Activated CD4-positive, alpha-beta T cell treated with anti-CD3 and anti-CD28 coated beads, Interleukin-2, amount 50 U/mL, for 1 hour (primary cell): ENCODE measurements at places on chromosomes 6 and 20.
A peak's percentile ranks its signal among the peaks of the same experiment; 100 is the strongest.

DNA sequence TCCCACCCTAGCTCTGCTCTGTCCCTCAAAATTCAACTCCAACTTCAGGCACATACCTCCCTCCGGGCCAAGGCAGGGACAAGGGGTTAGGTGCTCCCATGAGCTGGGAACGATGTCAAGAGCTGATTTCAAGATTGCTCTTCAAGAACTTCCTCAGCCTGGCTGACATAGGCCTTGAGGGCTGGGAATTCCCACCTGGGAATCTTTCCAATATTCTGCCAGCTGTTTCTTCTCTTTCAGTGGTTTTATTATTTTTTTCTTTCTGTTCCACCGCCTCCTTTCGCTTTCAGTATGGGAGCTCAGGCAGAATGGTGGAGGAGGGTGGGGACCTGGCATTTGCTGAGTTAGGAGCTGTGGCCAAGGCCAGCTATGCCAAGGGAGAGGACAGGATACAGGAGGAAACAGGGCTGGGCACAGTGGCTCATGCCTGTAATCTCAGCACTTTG is 33.7 kb downstream of the SRSF3 start:
- DNase-seq: no peak

- no peak for DNase-seq
These were observed 11.0 kb upstream of the ADGRG6 start for GRCh38 chr6:142290851-142291250.

DNA sequence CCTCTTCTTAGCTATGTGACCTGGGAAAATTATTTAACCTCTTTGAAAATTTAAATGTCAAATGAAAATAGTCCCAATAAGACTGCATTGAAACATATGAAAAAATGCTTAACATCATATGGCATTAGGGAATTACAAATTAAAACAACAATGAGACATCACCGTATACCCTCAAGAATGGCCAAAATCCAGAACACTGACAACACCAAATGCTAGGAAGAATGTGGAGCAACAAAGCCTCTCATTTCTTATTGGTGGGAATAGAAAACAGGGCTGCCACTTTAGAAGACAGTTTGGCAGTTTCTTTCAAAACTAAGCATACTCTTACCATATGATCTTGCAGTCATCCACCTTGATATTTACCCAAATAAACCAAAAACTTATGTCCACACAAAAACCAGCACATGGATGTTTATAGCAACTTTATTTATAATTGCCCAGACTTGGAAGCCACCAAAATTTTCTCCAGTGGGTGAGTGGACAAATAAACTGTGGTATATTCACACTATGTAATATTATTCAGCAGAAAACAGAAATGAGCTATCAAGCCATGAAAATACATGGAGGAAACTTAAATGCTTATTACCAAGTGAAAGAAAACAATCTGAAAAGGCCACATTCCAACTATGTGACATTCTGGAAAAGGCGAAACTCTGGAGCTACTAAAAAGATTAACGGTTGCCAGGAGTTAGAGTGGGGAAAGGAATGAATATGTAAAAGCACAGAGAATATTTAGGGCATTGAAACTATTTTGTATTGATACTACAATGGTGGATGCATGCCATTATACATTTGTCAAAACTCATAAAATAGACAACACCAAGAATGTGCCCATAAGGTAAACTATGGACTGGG is 459.9 kb downstream of the GRIK2 start:
- DNase-seq: no peak

DNA sequence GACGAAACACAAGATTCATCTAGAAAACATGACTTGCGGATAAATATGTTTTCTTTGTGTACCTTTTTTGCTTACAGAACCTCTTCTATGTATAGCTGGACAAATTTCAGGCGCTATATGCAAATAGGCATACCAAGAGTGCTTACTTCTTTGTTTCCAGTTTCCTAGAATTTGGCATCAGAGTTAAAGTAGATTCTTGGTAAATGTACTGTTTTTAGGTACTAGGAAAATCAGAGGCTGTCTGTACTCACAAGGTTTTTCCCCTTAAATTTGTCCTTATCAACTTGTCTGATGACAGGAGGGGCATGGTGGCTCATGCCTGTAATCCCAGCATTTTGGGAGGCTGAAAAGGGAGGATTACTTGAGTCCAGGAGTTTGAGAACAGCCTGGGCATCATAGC is 124.9 kb upstream of the TMEM170B start:
- DNase-seq: no peak

DNA sequence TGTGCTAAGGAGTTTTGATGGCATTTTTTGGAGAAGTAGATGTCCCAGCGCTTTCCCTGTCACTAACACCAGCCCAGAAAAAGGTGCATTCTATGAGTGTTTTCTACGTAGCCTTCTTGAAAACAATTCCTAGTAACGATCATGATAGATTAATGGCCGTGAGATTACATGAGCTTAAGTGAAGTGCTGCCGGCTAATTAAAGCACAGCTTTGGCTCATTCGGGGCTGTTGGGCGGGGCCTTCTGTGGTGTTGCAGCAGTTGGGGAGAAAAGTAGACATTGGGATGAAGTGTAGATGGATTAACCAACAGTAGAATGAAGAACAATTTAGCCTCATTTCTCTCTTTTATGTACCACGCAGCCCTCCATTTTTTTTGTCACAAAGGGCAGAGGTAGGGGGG is 20.8 kb upstream of the TRAF3IP2 start:
- DNase-seq: no peak

DNA sequence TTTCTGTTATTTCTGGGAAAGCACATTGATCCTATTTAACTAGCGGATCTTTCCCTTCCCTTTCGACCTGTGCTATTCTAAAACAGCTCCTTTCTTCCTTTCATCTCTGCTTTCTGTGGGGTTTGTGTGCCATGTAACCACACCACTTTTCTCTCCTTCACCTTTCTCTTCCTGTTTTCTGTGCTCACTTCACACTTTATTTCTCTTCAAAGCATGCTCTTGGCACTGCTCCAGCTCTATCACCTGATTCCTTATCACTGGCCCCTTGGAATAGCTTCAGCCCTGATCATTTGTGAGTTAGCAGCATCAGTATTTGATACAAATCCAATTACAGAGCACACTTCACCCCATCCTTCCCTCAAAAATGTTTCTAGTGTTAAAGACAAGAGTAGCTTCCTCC is 8.1 kb upstream of the METTL24 start:
- no peak for DNase-seq

DNA sequence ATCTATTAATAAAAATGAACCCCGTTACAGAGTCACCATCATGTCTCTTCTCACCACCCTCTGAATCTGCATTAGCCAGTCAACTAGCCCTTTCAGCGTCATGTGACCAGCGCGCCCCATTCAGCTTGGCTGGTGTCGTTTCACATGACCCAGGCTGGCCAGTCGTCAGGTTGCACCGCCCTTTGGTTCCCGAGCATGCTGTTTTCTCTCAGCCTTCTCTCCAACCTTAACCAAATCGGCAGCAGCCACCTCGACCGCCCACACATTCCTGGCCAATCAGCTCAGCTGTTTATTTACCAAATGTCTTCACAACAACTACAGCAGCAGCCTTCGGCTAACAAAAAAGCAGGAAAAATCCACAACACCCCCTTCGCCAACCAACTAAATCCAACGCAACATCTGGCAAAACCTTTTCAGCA is 5.6 kb downstream of the SRSF3 start:
- DNase-seq: peak; percentile 59

- no peak for DNase-seq
These were observed 53.9 kb upstream of the SCML4 start for GRCh38 chr6:107877968-107878367.

DNA sequence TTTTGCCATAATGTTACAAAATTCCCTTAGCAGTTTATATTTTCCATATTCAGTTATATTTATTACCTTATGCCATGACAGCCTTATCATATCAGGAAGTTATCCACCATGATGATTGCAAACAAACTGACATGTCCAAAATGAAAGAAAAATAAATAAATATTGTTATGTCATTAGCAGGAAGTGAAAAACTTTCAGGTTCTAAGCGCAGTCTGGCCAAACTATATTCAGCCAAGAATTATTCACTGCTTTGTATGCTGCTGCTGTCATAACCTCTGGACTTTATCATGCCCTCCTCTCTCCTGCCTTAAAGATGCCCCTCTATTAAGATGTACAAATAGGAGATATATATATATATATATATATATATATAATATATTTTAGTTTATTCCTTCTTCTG is 27.7 kb upstream of the DEFB112 start:
- no peak for DNase-seq

GRCh38 chr20:22100686-22101085 is 395.2 kb downstream of the PAX1 start:
- DNase-seq: no peak

DNA sequence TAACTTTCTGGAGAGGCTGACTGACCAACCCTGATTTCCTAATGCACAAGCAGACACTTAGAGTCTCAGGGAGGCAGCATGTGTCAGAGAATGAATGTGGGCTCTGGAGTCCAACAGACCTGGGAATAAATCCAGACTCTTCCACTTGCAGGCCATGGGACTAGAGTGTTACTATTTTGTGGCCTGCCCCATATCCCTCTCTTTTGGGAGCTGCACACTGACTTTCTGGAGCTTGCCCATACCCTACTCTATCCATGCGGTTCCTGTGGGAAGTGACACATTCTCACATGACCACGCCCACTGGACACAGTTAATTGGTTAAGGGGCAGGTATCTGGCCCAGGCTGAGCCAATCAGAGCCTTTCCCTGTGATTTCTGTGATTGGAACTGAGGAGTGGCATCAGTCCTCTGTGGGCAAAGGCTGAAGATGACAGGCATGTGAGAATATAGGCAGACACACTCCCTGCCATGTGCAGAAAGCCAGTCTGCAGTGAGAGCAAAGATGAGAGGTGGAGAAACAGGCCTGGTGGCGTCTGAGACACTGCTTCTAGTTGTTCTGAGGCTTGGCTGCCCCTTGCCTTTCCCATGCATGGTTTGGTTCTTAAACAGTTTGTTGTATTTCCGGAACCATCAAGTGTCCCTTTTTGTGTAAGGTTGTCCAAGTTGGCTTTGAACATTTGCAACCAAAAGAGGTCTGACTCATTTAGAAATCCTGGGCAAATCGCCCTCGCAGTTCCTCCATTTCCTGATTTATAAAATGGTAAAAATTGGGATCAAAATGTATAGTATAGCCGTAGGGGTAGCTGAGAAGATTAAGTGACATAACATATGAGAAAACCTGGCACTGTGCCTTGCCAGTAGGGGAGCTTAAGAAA is 125.6 kb downstream of the CDC5L start:
- DNase-seq: no peak

DNA sequence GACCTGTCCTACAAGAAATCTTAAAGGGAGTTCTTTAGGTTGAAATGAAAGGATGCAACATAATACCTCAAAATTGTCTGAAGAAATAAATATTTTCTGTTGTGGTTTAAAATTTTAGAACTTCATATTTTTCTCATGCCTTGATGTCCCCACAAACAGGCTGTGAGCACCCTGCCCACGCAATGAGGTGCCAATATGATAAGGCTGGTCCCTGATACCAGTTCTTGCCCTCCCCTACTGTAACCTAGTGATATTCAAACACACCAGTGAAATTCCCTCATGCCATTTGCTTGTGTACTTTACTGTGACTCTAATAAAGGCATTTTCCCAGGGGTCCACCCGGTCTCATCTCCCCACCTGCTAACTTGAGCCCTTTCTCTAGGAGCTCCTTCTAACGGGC is 67.3 kb upstream of the SIRPG start:
- no peak for DNase-seq

DNA sequence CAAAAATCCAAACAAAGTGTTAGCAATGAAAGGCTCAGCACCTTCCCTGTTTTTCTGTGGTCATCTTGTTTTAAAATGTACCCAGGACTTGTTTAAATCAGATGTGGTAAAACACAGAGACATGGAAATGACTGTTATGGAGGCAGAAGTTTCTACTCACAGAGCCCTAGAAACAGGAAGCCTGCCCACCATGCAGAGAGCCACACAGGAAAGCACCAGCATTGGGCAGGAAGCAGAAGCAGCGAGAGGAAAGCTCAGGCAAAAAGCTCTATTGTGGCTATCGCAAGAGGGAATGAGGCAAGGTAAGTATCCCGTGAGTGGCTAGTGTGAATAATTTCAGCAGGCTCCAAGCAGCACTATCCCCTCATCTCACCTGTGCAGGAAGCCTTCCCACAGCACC is 42.8 kb downstream of the GPR6 start:
- no peak for DNase-seq

DNA sequence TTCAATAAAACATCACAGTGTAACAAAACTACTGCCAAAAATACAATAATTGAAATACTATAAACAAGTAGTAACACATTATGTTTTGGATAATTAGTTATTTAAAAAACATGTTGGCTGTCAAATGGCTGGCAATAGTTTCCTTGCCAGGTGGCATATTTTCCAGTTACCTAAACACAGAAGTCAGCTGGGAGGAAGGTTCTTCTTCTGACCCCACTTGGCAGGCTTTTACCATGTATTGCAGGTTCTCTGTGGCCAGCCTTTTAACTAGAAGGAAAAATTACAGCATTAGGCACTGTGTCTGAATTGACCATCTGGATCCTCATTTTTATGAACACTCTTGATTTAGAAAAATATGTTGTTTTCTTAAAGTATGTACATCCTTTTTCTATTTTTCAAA is 131.4 kb downstream of the MMS22L start:
- DNase-seq: no peak

DNA sequence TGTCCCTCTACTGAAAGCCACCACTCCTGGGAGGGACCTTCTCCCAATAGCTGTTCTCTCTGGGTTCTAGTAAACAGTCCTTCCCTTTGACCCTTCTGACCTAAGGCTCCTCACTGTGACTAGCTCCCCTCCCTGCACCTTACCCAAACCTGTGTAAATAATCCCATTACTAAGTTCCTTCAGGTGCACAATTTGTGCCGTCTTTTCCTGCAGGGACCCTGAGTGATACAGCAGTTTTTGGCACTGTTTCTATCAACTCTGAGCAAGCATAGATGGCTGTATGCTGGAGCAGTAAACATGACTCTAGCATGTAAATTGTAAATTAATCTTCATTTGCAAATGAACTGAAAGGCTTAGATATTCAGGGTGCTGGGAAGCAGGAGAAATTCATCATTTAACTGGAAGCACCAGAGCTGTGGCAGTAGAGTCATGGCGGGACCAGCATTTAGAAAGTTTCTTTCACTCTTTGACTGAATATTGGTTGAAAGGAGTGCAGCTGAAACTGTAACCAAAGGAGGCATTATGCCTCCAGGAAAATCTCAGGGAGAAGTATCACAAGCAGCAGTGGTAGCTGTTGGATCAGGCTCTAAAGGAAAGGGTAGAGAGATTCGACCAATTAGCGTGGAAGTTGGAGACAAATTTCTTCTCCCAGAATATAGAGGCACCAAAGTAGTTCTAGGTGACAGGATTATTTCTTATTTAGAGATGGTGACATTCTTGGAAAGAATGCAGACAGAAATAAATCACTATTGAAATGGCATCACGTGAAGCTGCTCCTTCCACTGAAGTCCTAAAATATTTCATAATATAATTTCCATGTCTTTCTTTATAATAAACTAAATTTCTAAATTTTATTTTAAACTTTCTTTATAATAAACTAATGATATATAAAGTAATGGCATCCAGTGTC is 117.8 kb downstream of the TCP11 start:
- no peak for DNase-seq

- no peak for DNase-seq
These were observed 3.8 kb downstream of the NCOA7 start for GRCh38 chr6:125794342-125795137.
